ENCODE measurements at places on chromosomes 1 and 21.

DNA sequence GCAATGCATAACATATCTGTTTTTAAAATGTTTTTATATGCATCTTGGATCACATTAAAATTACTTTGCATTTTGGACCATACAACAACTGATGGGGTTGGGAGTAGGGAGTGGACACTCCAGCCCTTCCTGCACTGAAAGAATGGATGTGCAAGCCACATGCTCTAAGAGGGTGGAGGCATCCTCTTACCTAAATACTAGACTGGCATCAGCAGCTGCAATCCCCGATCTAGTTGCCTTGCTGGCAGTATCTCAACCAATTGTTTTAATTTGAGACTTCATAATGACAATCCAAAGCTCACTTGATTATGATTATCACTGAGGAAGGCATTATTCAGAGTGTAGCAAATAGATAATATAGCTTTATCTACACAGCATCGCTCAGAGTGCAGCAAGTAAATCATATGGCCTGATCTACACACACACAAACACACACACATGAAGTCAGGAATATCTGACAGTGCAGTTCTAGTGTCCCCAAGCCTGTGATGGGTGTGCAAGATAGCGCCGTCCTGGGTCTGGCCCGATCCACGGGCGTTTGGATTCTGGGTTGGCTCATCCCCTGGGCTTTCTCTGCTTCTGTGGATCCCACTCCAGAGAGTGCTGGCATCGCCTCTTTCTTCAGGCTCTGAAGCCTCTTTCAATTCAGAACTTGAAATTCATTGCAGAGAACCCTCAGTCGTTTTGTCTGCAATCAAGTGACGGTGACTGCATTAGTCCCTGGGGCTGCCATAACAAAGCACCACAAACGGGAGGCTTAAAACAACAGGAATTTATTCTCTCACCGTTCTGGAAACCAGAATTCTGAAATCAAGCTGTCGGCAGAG lies 181.3 kb downstream of the ETS2 start:
- DNase-seq, result no peak

- no peak for DNase-seq
Measured at GRCh38 chr1:113835686-113836290, 23.5 kb upstream of the RSBN1 start.

DNA sequence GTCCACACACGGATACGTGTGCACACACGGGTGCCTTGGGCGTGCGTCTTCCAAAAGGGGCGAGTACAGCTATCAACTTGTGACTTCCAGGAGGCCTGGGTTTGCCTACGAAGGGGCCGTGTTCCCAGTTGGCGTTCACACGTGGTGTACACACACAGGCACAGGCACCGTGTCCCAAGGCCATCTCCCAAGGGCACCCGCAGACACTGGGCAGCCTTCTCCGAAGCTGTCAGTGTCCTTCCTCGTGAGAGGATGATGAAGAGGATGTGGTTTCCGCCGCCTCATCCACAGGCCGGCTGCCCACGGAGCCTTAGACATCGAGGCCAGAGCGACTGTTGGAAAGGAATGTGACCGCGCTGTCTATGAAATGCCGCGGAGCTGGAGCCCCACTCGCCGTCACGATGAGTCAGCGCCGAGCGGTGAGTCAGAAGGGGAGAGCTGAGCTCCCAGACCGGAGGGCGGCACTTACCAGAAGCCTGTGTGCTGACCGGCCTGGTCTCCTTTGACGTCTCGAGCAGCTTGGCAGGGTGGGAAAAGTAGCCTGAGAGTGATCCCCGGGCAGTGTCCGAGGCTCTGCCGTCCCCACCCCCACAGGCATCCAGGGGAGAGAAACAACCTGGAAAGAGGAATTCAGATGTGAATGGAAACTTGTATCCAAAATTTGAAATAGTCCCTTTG lies 141.4 kb upstream of the ARHGEF16 start:
- no peak for DNase-seq

DNA sequence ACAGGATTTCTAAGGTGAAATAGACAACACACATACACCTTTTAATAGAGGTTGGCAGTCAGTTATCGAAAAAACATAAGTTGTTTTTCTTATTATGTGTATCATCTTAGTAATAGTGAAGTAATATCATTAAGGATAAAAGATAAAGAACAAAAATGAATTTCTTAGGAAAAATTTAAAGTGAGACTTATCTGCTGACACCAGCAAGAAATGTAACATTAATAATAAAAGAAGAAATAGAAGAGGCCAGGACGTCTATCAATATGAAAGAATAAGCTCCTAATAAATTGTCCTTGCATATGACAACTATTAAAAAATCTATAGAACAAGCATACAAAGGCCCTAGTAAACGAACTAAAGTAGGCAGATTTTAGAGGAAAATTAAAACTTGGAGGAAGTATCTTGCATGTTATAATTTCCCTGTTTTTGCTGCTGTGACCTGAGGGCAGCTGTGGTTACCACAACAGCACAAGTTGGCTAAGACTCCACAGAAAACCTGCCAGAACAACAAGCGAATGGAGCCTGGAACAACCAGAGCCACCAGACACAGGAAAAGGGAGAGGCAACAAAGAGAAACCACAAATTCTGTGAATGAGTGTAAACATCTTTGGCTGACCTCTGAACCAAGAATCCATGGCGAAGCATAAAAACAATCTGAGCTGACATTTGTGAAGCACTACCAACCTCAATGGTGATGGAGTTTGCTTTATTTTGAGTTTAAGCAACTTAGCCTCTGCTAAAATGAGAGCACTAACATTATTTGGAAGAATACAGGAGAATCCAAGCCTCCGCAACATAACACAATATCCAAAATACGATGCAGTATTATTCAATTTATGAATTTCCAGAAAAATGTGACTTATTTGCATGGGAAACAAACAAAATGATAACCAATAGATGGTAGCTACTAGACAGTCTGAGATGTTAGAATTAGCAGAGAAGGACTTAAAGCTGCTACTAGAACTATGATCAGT lies 207.5 kb downstream of the KCNT2 start:
- no peak for DNase-seq

- no peak for DNase-seq
Measured at GRCh38 chr1:12296623-12297022, 66.8 kb downstream of the VPS13D start.

DNA sequence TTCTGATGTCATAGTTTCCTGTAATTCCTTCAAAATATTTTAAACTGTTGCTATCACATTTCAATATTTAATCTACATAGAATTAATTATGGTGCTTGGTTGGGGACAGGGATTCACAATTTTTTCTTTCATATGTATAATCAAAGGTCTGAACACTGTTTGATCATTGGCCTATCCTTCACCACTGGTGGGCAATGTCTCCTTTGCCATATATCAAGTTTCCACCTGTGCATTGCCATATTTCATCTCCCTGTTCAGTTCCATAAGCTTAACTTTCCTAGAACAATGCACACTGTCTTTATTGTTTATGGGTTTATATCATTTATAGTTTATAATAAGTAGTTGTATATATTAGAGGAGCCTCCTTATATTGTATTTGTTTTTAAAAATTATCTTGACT lies 374.9 kb upstream of the PTBP2 start:
- no peak for DNase-seq

DNA sequence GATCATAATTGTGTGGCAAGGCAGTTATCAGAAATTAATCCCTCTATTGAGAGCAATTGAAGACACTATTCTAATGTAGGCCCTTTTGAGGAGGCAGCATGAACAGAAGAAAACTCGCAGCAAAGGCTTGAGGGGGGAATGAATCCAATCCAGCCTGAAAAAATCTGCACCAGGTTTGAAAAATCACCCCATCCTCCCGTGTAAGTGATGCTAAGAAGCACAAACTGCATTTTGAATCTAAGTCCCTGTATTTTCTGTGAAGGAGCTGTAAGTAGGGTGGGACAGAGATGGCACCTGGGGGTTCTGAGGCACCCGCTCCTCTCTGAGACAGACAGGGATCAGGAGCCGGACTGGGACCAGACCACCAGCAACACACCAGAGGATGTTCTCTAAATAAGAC lies at the start of gene CRB1:
TSS of gene CRB1 (plus strand) at position 241 of the 400 bp plus-strand sequence. CDS start 161 bp downstream, outside the sequence.
- DNase-seq, result no peak

GRCh38 chr1:229381234-229381633 lies 38.4 kb upstream of the CCSAP start:
- DNase-seq, result no peak

DNA sequence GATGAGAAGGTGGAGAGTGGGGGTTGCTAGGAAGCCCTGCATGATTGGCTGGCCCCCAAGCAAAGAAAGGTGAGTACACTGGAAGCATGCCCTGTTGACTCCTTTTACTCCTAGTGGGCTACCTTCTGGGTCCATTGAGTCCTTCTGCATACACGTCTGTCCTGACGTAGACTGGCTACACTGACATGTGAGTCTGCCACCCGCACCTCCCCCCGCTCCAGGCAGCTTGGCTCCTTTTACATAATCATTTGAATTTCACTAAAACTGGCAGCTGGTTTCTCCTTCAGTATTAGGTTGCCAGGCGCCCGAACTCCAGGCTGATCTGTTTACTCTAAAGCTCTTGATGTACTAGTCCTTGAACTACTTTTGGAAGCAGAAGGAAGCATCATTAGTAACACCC lies 8.7 kb downstream of the MRPS21 start:
- no peak for DNase-seq

DNA sequence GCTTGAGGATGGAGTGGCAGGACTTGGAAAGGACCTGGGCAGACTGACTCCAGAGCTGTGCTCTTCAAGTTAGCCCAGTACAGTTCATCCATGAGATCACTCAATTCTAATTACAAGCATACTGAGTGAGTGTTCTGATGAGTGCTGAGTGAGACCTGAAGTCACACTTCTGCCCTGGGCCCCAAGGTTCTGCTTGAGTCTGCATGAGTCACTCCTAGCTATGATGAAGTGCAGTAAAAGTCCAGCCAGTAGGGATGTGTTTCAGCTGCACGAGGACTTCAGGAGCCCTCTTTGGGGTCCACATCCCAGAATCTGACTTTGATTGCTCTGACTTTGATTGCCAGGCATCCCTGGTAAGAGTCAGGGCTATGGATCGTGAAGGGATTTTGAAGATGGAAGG lies 35.8 kb downstream of the PLEKHA6 start:
- no peak for DNase-seq

GRCh38 chr1:237287876-237288521 lies 246.0 kb downstream of the RYR2 start:
- DNase-seq, result no peak

DNA sequence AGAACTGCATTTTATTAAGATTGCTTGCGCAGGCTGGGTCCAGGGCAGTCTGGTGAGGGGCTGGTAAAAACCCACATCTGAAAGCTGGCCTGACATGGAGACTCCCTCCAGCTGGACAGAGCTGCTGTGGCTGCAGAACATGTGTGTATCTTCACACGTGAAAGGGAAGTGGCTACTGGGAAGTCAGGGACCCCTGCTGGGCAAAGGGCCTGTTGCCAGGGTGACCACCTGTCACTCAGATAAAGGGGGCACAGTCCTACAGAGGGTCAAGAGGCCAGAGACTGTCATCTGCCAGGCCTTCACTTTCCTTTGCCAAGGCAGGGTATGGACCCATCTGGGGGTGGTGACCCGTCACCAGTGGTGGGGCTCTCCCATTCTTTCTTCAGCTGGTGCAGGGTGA lies 17.5 kb downstream of the NKAIN1 start:
- DNase-seq, result no peak

GRCh38 chr1:150909585-150910180 lies 16.5 kb upstream of the SETDB1 start:
- DNase-seq, result no peak

DNA sequence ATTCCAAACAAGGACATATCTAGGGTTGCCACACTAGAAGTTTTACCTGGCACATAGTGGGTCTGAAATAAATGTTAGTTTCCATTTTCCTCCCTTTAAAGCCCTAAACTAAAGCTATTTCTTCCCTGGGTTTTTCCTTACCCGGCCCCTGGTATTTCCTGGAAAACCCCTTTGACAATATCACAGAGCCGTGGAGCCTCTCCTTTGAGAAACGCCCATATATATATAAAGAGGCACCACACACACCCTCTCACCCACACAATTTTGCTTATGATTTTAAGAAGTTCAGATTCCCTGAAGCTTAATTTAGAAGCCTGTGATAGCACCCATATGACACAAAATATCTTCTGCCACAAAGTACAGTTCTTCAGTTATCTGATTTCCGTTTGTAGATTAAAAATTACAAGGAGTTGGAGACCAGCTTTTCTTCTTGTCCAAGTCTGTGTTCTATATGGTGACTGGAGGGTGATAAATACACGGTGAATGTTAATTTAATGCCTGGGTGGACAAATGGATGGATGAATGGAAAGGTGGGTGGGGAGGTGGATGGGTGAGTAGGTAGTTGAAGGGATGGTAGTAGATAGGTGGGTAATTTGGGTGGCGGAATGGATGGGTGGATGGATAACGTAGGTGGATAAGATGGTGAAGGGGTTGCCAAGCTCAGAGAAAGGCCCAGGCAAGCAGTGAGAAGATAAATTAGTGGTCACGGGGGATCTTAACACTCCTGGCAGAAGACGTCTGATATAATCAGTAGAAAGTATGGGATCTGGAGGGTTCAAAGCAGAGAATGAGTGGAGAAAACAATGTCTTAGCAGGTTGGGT lies 154.4 kb upstream of the FGGY start:
- no peak for DNase-seq

DNA sequence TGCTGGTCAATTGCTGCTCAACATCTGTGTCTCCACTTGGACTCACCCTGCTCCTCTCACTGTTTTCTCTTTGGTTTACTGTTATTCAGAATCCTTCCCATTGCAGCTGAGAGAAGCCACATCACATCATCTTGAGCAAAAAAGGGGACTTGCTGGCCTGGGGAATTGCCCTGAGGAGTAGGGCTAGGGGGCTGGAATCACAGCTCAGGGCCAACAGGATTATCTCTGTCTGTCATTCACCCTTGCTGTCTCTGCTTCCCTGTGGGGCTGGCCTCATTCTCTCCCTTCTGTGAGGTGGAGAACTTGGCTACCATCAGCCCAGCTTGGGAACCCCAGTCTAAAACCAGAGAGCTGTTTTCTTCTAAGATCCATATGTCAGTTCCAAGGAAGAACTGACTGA lies 140.7 kb upstream of the WNT4 start:
- DNase-seq, result no peak

- no peak for DNase-seq
Measured at GRCh38 chr1:109370712-109371340, 26.9 kb downstream of the SORT1 start.

- no peak for DNase-seq
Measured at GRCh38 chr1:69494221-69494620, 73.5 kb upstream of the LRRC7 start.

GRCh38 chr21:37365517-37366481 lies 774 bp upstream of the DYRK1A start:
- peak; percentile 60 for DNase-seq

- no peak for DNase-seq
Measured at GRCh38 chr1:8477166-8477982, 159.5 kb downstream of the SLC45A1 start.

DNA sequence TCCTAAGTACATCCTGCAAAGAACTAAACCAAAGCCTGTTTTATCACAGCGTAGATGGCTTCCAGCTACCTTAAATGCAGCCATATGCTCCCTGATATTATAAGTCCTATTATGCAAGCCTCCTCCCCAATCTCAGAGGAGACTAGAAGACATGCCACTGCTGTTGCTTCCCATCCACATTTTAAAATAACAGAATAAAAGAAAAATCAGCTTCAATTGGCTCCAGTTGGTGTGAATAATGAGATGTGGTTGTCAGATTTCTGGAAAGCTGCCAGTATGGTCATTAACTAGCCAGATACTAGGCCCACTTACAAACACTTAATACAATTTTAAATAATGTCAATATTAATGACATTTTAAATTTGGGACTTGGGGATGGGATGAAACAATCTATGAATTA lies 25.7 kb downstream of the WARS2 start:
- no peak for DNase-seq

GRCh38 chr1:3651930-3652547 lies at the start of gene TP73:
TSS of gene TP73 (plus strand) at chr1:3652516. CDS start at chr1:3682366, 29,850 bp downstream.
- no peak for DNase-seq

GRCh38 chr1:98286656-98287055 lies 365.8 kb upstream of the DPYD start:
- DNase-seq, result no peak

Data from T-helper 9 cell (primary cell).